ENCODE measurements at places on chromosomes 16 and 17.

- no peak for DNase-seq
Observed at GRCh38 chr16:868846-869822, 68.6 kb upstream of the GNG13 start.

DNA sequence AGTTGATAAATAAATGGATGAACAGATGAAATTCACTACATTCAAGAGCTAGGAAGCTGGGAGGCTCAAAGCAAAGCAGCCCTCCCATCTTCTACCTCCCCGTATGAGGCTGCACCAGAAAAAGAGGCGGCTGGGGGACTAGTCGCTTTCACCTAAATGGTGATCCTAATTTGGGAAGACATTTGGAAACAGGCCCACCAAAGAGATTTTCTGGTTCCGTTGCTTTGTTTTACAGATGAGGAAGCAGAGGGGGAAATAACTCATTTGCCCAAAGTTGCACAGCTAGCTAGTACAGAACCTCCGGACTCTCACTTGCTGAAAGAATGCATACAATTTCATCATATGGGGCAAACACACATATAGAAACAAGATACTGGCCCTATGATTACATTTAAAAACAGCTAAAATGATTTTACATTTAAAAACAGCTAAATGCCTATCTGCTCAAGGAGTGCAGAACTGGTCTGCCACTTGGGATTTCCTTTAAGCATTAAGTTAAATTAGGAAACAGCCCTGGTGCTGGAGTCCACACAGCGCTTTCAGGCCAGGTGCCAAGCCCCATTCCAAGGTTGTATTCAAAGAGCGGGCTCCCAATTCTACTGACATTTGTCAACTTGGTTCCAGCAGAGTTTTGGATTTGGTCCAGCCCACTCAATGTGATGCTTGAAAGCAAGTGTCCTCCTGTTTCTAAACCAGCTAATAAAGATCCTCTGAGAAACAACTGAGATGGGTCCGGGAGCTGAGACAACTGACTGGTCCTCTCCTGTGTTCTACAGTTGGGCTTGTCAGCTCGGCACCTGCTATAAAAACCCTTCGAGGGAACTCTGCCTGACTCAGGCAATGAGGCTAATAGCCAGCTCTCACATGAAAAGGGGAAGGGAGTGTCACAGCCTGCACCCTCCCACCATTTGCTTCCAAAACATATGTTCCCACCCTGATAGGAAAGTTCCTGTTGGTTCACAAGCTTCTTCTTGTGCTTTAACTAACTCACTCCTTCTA is 11.7 kb downstream of the ERN1 start:
- peak; percentile 44 for DNase-seq

DNA sequence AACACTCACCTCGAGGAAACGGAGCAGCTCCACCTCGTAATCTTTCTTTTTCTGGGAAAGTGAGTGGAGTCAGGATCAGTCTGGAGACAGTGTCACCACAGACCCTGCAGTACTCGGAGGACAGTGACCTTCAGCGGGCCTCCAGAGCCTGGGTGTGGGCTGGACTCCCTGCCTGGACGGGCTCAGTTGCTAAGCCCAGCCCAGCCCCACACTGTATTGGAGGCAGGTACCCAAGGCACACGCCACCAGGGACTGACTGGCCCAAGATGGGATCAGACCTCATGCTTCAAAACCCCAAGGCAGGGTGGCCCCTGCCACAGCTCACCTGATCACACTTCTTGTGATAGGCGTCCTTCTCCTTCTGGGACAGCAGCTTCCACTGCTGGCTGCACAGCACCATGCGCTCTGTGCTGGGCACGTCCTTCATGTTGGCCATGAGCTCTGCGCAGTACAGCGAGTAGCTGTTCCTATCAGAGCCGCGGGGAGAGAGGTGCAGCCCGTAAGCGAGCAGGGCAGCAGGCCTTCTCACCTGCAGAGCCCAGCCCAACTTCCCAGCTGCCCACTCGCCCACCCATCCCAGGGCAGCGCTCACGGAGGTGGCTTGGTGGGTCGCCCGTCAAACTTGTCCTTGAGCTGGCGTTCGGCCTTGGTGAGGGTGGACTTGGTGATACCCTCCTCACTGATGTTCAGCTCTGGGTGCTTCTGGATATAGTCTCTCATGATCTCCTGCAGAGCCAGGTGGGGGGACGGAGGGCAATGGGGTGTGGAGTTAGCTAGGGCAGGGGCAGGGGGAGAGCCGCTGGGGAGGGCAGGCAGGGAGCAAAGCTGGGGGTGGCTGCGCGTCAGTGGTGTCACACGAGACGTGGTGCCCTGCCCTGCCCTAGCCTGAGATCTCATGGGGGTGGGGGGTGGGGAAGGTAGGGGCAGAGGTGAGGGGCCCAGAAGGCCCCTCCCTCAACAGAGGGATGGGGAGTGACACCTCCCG is 7.9 kb downstream of the UBTF start:
- no peak for DNase-seq

DNA sequence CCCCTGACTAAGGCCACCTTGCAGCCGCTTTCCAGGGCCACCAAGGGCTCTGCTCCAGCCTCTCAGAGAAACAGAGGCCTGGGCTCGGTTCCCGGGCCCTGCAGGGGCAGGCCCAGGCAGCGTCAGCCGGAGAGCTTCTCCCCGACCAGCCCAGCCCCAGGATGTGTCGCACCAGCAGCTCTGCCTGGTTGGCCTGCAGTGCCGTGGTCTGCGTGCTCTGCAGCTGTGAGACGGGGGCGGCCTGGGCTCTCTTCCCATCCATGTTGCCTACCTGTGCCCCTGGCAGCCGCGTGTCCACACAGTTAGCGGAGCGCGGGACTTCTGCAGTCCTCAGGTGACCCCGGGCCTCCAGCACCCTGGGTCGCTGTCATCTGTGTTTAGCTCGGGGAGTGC is 4.8 kb downstream of the IGFALS start:
- DNase-seq = no peak

DNA sequence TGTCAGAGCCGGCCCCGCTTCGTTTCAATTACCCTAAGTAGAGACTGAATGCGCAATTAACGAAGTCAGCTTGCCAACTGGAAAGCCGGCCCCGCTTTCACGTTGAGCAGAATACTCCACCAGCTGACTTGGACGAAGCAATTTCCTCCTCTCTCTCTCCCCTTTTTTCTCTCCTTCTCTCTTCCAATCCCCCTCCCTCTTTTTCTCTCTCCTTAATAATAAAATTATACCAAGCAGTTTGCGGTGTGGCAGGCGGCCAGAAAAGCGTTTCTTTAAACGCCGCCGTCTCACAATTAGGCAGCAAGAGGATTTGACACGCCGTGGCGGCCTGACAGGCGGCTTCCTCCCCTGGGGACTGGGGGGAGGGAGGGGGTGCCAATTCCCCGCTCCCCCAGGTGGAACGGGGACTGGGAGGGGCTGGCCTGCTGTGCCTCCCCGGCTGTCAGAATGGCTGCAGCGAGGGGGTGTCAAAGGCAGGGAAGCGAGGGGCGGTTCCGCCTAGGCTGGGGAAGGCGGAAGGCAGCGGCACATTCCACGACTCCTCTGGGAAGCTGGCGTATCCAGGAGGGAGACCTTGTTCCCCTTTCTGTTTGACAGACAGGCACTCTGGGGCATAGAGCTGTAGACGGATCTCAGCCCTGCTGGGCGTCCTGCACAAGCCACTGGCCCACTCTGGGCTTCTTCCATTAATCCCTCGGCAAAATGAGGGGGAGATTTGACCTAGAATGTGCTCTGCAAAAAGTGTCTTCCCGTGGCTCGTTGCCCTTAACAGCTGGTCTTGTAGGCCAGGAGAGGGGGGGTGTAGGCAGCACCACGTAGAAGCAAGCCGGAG is 52.7 kb downstream of the SREBF1 start:
- DNase-seq = no peak

GRCh38 chr17:53724726-53725125 is 98.0 kb upstream of the KIF2B start:
- no peak for DNase-seq

- DNase-seq = no peak
Observed at GRCh38 chr16:60729051-60729450, 1307.2 kb downstream of the CDH8 start.

DNA sequence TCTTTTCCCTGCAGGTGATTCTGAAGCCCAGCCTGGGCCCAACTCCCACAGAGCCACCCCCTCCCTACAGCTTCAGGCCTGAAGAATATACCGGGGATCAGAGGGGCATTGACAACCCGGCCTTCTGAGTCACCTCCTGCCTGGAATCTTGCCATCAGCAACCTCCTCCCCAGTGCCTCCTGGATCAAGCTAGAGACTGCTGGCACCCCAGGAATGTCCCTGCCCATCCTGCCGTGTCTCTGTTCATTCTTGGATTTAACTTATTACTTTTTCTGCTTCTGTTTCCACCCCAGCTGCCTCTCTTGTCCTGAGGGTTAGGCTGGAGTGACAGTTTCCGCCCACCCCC is 4.9 kb downstream of the TMEM92 start:
- no peak for DNase-seq

DNA sequence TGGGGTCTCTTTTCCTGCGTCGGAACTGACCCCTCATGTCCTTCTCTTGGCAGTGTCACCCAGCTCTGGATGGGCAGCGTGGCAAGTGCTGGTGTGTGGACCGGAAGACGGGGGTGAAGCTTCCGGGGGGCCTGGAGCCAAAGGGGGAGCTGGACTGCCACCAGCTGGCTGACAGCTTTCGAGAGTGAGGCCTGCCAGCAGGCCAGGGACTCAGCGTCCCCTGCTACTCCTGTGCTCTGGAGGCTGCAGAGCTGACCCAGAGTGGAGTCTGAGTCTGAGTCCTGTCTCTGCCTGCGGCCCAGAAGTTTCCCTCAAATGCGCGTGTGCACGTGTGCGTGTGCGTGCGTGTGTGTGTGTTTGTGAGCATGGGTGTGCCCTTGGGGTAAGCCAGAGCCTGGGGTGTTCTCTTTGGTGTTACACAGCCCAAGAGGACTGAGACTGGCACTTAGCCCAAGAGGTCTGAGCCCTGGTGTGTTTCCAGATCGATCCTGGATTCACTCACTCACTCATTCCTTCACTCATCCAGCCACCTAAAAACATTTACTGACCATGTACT is 13.2 kb downstream of the IGFBP4 start:
- DNase-seq = no peak

- no peak for DNase-seq
Observed at GRCh38 chr16:12484972-12485371, 318.7 kb downstream of the CPPED1 start.

DNA sequence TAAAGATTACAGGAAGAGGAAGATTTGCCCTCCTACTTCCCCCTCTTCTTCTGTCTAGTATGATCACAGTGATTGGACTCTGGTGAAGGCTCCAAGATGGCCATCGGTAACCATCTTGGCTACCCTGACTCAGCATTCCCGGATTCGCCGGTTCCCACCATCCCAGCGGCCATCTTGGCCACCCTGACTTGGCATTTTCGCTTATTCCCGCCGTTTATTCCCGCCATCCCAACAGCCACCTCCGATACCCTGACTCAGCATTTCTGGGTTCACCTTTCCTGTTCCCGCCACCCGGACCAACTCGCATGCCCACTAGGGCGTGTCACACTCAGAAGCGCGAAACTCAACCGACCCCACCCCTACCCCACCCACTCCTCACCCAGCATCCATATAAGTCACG is 95.4 kb upstream of the GRIN2A start:
- DNase-seq = no peak

DNA sequence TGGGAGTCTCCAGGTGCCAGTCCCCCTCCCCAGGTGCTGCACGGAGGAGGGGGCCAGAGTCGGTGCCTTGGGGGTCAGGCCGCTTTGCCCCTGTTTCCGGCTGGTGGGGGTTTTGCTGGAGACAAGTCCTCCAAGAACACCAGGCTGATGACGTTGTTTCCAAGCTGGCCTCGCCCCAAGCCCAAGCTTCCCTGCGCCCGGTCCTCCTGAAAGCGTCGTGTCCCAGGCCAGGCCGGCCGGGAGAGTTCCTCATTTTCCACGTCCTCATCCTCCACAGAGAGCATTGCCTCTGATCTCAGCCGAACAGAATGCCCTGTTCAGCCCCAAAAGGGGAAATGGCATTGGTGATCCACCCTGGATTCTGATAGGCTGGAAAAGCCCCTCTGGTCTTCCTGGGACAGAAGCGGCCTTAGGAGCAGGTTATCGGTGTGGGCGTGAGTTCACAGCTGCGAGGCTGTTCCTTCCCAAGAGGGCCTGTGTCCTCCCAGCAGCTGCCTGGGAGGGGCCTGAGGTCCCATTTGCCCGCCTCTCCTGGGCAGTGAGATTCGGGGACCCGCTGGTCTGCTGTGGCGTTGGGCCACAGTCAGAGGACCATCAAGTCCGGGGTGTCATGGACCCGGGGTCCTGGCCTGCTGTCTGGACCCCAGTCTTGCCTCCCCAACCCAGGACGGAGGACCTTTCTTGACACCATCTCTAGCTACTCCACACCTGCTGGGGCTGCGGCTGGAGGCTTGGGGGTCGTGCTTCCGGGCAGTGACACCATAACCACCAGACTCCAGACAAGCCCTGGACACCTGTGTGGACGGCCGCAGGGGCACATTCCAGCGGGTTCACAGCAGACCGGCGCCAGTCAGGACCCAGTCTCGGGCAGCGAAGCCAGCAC is 7.1 kb downstream of the SOX8 start:
- DNase-seq = no peak

GRCh38 chr17:549177-550040 is 165.2 kb downstream of the VPS53 start:
- DNase-seq = no peak

- DNase-seq = no peak
Observed at GRCh38 chr17:68385490-68386215, 71.6 kb downstream of the WIPI1 start.

DNA sequence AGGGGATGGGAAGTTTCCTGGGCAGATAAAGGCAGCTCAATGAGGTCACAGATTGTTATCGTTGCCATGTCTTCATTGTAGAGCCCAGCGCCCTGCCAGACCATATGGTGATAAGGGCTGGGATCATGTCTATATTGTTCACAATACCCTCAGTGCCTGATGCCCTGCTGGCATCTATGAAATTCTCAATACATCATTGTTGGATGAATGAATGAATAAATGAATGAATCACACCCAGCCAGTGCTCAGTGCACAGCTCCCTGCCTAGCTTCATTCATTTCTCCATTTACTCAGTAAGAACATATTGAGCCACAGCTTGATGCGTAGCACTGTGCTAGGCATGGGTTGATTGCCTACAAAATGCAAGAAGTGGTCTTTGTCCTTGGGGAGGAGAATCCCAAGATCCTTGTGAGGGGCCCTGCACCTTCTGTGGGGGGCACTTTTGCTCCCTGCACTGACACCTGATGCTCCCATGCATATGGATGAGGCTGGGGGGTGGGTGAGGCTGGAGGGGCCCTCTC is 29.7 kb downstream of the MRC2 start:
- no peak for DNase-seq

DNA sequence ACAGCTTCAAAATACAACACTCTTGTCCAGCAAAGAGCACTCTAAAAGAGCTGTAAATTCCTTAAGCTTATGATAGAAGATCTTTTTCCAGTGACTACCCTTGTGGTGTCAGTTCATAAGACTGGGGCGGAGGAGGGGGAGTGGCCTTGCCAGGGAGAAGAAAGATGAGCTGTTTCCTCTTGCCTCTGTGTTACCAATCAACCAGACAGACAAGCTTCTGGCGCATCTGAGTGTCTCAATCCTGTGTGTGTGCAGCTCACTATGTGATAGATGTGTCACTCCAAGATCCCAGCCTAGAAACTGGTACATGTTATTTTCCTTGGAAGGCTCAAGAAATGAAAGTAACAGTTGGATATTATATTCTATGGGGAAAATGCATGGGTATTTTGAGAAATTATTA is 167.4 kb upstream of the CACNG3 start:
- DNase-seq = no peak

GRCh38 chr17:45137561-45138305 is 2.2 kb downstream of the ACBD4 start:
- no peak for DNase-seq

Data from DMS153 (cell line).